ENCODE measurements at places on chromosomes 6 and 20.

- DNase-seq: no peak
Observed at GRCh38 chr6:81755551-81755950, 3.1 kb upstream of the TENT5A start.

GRCh38 chr20:24364482-24364881, 104.9 kb upstream of the SYNDIG1 start:
- DNase-seq: no peak

GRCh38 chr20:53149890-53150205, 177.7 kb downstream of the TSHZ2 start:
- DNase-seq: no peak

DNA sequence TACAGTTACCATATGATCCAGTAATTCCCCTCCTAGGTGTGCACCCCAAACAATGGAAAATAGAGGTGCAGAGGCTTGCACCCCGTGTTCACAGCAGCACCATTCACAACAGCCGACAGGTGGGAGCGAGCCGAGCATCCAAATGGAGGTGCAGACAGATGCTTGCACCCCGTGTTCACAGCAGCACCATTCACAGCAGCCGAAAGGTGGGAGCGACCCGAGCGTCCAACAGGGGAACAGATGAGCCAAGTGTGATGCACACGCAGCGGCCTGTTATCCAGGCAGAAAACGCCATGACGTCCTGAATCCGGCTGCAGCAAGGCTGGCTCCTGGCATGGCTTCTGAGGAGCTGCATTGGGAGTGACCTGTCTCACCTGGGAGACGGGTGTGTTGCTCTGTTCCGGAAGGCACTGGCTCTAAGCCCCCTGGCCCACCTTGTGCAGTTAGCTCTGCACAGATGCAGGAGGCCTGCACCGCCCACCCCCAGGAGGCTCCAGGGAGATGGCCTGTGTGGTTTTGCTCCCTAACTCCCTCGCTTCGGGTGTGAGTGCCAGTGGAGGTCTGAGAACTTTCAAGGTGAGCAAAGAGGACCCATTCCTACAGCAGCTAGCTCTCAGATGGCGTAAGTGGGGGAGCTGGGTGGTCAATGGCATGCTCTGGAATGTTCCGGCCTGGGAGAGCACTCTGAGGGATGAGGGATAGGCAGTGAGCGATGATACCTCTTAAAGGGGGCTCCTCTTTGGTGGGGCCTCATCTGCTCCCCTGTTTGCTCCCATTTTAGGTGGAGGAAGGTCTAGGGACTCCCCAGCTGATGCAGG, 47.8 kb upstream of the FRMD1 start:
- no peak for DNase-seq

GRCh38 chr6:100693249-100693927, 187.7 kb downstream of the ASCC3 start:
- no peak for DNase-seq

DNA sequence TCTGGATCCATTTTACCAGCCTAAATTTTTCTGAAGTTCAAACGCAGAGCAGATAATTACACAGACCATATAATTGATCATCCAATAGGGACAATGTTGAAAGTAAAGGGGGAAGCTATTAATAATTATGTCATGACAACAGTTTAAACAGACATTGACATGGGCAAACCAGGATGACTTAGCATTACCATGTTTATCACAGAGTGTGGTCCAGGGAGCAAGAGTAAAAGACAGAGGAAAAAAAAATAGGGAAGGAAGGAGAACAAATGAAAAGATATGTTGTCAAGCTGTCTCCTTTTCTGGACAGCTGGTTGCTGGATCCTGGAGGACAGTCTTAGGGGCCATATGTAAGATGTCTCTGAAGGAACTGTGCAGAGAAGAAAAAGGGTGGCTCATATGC, 69.4 kb upstream of the FBXL4 start:
- DNase-seq: no peak

DNA sequence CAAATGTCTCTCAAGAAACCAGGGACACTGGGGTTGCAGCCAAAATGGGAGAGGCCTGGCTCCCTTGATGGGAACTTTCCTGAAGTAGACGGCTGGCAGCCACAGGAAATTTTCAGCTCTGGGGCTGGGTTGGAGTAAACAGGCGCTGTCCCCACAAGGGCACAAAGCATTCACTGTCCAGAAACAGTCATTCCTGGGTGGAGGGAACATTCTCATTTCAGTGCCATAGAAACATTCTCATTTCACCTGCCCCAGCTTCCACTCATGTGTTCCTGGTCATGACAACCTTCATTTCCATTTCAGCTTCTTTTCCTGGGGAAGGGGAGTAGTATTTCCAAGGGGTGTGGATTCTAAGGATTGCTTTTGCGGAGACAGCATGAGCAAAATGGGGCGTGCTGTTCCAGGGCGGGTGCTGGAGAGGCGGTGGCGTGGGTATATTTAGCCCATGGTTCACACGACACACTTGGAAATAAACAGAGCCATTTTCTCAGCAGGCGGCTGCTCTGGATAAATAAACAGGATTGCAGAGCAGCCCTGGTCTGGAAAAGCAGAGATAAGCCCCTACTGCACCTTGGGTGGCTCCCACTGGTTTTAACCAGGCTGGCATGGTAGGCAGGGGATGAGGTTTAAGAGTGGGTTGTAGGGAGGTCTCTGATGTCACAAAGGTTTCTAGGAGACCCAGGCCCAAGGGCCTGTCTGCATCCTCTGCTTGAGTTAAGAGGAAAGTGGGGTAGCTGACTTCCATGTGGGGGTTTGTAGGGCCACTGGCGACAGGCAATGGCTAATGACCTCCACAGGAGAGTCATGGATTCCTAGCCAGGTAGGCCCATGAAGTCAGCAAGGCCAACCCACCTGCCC, 32.9 kb downstream of the COX4I2 start:
- DNase-seq: no peak

DNA sequence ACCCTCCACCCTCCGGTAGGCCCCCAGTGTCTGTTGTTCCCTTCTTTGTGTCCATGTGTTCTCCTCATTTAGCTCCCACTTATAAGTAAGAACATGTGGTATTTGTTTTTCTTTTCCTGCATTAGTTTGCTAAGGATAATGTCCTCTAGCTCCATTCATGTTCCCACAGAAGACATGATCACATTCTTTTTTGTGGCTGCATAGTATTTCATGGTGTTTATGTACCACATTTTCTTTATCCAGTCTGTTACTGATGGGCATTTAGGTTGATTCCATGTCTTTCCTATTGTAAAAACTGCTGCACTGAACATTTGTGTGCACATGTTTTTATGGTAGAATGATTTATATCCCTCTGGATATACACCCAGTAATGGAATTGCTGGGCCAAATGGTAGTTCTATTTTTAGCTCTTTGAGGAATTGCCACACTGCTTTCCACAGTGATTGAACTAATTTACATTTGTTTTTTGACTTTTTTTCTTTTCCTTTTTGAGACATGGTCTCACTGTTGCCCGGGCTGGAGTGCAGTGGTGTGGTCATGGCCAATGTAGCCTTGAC, 4.5 kb downstream of the KPNA5 start:
- DNase-seq: no peak

- DNase-seq: no peak
Observed at GRCh38 chr20:32474009-32474716, 111.0 kb downstream of the NOL4L start.

DNA sequence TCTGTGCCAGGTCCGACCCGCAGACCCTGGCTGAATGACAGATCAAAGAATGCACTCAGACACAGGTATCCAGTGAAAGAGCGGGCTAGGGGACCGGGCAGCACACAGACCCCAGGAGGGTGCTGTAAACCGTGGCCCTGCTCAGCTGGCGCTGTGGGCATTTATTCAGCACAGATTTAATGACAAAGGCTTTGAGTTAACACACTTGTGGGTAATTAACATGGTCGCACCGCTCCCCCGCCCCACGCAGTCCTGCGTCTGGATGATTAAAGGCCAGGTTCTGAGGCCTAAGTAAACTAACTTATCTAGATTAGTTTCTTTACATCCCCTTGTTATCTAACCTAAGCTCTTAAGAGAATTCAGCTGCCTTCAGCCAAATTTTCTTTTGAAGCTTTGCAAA, 3.5 kb downstream of the MAK start:
- no peak for DNase-seq

- DNase-seq: no peak
Observed at GRCh38 chr20:60868316-60868891, 383.7 kb upstream of the CDH4 start.

- no peak for DNase-seq
Observed at GRCh38 chr6:42742116-42742894, 3.6 kb downstream of the TBCC start.

GRCh38 chr20:47642118-47642517, 140.4 kb downstream of the NCOA3 start:
- DNase-seq: no peak

- DNase-seq: no peak
Observed at GRCh38 chr6:168684471-168684870, 243.5 kb downstream of the SMOC2 start.

- DNase-seq: no peak
Observed at GRCh38 chr6:145017516-145017915, 717.8 kb downstream of the EPM2A start.

DNA sequence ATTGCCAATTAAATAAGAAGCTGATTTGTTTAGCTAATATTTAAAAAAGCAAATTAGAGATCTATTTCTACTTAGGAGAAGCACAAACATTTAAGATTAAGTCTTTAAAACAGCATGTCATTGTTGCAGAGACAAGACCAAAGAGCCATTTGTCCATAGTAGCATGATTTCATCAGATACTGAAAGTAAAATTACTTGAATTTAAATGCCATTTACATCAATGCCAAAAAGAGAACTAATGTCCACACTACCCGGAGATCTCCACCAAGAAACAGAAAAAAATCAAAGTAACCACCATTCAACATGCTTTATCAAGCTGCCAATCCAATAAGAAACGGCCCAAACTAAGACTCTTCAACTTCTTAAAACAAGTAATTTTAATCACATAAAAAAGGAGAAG, 15.7 kb downstream of the AURKA start:
- no peak for DNase-seq

DNA sequence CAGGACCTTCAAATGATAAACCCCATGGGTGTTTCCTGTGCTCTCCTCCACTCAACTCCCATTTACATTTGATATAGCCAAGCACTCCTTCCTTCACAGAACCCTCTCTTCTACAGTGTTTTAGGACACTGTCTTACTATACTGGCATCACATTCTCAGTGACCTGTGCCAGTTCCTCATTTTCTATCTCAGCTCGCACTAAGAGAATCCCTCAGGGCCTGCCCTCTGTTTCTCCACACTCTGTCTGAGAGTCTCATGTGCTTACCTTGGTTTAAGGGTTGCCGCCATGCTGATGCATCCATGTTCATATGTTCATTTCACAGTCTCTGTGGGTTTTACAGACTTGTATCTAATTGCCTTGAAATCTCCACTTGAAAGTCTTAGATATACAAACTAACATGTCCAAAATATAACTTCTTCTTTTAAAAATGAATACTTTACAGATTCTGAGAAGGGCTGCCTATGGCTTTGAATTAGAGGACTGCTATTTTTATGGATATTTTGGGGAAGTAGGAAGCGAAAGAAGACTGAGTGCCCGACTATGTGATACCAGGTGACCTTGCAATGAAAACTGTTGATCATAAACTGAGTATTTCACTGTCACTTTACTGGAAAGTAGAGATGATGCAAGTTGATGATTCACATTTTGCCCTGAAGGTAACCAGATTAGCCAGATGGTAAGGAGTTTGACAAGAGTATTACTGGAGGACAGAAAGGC, 153.1 kb upstream of the SIM1 start:
- no peak for DNase-seq

DNA sequence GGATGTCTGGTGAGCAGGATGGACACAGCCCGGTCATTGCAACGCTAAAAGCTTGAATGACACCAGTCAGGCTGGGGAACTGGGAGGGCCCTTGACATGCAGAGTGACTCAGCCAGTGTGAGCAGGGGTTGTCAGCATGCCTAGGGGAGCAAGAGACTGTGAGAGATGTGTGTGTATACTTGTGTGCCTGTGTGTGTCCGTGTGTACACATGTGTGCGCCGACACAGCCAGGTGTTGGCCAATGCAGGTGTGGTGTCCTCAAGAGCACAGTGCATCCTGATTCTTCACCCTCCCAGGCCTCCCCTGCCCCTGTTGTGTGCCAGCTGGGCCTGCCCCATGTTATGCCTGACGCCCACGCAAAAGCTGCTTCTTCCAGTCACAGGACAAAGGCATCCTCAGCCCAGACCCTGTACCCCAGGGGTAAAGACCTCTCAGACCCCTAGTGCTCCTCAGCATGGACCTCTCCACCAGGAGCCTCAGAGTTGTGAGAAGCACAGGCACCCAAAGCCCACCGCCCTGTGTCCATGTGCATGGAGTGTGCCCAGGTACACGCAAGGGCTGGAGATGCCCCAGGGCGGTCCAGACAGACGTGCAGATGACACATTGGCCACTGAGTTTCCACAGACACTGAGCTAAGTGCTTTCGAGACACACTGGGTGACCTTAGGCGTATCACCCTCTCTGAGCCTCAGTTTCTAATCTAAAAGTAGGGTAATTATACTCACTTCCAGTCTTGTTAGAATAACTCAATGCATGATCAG, 16.6 kb downstream of the NRSN2 start:
- DNase-seq: no peak

DNA sequence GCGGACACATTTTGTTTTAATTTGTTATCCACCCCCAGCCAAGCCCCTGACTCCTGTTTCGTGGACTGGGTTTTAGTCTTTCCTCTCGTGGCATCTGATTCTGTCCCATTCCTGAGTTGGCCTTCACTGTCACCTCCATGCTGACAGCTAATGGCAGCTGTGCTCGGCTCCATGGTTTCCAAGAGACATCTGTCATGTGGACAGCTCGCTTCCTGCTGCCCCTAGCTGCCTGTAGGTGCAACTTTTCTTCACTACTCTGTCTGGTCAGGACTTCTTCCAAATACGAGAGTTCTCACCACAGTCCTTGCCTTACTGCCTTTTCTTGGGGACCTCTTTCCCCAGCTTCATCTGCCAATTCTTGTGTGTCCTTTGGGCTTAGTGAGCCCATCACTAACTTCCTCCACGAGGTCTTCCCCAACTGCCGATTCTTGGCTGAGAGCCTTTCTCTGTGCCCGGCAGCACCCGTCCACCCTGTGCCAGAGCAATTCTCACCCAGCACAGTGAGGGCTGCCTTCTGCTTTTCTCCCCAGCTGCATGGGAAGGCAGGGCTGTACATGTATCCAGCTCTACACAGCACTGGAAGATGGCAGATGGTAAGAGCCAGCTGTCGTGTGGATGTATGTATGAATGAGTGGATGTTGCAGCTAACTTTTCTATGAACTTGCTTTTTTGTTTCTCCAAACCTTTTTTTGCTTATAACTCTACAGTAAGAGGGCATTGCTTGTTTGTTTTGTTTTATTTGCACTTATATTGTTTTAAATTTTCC, 140.4 kb downstream of the F13A1 start:
- no peak for DNase-seq

DNA sequence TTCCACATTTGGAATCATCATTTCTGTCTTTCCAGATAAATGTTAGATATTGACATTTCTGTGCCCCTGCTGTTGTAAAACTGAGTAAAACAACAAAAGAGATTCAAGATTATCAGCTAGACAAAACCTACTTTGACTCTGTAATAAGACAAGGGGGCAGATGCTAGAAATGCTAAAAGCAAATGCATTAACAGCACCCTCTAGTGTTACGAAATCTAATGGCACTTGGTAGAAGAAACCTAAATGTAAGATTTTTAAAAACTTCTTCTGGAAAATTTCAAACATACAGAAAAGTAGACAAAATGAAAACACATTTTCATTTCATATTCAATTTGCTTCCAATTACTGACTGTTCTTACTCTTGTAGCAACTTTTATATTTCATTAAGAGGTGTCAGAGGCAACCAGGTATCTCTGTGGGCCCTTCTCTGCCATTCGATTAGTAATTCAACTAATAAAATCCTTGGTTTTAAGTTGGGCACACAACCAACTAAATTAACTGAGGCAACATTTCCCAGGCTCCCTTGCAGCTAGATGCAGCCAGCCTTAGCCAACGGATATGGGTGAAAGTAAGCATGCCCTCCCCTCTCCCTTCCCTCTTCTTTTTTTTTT, 45.0 kb downstream of the SLC23A2 start:
- DNase-seq: no peak

Data from stimulated activated CD8-positive, alpha-beta memory T cell treated with anti-CD3 and anti-CD28 coated beads, Interleukin-4, amount 100 ng/mL, for 4 hours (primary cell).